Eye (tissue), 1 donor: ENCODE measurements at places on chromosomes 11 and 22.

DNA sequence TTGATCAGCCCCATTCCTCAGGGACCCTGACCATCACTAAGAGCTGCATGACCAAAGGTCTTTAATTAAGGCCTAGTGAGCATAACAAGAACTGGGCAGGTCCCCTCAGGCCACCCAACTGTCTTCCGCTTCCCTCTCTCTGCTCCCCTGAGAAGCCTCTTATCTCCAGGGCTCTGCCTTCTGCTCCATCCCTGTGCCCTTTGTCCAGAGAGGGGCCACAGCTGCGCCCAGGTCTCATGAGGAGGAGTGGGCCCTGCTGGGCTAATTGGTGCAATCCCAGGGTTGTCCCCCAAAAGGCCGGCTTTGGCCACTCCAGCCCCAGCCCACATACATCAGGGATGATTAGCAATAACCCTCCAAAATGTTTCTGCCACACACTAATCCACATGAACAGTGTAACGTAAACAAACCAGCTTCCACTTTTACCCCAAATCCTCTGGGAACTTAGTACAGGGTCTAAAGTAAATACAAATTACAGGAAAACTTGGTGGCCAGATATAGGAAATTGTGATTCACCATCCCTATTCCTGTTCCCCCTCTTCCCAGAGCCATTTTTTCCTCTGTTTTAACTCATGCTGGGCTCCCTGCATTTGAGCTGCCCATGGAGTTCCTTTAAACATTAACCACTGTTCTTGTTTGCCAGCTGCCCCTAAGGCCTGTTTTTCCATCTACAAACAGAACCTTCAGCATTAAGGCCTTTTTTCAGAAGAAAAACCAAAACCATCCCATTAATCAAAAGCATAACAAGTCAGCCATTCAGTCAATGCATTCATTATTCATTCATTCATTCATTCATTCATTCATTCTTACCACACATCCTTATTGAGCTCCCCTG, 34.6 kb upstream of the CAVIN3 start:
- no peak for DNase-seq

DNA sequence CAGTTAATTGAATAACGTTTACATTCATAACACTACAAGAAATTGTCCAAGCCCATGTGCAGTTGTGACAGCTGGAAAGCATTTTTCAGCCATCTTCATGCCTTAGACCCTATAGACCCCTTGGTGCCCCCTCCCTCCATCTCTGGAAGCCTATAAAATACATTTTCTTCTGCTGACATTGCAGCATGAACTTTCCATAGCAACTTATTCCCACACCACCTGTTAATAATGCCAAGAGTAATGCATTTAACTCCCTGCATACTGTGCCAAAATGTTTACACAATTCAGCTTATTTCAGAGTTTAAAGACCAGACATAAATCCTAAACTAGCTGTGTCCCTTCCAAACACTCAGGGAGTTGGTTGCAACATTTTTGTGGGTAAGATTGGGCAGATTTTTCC, 143.0 kb upstream of the ARHGAP20 start:
- DNase-seq = peak; percentile 25

DNA sequence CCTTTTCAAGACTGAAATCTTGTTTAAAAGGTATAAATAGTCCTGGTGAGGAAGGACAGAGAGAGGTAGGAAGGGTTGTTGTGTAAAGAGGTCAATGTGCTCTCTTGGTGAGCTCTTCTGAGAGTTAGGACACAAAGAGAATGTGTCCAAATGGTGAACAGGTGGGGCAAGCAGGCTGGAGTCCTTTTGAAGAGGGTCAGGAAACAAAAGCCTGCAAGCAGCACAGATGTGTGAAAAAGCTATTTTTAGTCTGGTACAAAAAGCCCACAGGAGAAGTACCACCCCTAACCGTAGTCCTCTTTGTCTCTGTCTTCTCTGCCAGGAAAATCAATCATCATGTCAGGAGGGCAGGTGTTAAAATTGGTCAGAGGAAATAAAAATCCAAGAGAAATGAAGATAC, 54.4 kb upstream of the SYN3 start:
- peak; percentile 33 for DNase-seq

DNA sequence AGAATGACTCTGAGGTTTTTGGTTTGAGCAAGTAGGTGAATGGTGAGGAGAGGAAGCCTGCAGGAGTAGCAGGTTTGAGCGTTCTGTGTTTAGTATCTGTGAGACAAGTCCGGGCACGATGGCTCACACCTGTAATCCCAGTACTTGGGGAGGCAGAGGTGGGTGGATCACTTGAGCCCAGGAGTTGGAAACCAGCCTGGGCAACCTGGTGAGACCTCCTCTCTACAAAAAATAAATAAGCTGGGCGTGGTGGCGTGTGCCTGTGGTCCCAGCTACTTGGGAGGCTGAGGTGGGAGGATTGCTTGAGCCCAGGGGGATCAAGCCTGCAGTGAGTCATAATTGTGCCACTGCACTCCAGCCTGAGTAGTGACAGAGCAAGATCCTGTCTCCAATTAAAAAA, 9.7 kb upstream of the CENATAC start:
- no peak for DNase-seq

- DNase-seq = peak; percentile 95
These were observed at the start of gene EIF4ENIF1 for GRCh38 chr22:31489632-31490495. Gene EIF4ENIF1, minus strand, starts transcription at chr22:31489842. Its CDS starts 1,124 bp downstream, at chr22:31488718.

DNA sequence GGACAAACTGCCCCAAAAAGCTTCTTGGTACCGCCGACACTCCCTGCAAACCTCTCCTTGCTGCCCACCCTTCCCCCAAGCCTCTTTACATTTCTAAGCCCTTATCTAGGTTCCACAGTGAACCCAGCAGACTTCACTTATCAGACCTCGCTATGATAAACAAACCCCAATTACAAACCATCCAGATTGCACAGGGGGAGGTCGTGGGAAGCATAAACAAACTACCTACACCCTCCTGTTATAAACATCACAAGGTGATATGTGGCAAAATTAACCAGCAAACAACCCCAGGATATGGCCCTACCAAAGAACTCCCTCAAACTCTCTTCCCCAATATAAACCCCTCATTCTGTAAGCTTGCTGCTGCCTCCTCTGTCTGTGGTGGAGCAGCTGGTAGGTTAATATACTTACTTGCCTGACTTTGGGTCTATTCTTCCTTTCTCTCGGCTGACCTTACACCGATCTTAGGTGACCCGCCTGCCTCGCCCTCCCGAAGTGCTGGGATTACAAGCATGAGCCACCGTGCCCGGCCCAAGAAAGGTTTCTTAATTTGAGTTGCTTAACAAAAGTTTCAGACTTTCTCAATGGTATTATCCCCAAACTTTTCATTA, 66.0 kb upstream of the TENM4 start:
- no peak for DNase-seq

DNA sequence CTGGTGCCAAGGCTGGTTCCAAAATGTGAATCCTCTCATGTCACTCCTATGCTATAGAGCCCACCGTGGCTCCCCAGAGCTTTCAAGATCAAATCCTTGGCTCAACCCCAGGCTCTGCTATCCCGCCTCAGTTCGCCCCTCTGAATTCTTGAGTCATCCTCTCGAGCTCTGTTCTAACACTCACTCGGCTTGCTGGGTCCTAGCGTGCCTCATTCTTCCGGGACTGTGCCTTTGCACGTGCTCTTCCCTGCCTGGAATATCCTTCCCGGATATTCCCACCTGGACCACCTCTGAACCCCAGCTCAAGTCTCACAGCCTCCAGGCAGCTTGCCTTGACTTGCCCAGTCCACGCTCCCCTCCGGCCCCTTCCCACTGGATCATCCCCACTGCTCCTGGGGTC, 13.0 kb downstream of the KCTD17 start:
- DNase-seq = no peak

- no peak for DNase-seq
These were observed 89.8 kb downstream of the APIP start for GRCh38 chr11:34826384-34826726.

DNA sequence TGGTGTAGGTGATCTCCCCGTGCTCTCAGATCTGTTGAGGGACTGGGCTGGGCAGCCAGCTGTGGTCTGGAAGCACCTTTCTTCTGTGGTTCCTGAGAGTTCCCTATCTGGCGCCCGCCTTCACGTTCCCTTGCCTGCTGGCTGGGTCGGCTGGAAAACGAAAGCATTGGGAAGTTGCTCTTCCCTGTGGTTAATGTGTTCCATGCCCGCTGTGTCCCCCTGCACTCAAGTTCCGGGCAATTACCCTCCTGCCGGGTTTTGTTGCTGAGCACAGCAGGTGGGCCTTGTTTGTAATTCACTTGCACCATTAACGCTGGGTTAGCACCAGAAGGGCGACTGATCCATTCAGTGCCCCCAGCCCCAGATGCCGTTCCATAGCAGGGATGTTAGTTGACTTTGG, 134.1 kb downstream of the GRIK4 start:
- peak; percentile 87 for DNase-seq

DNA sequence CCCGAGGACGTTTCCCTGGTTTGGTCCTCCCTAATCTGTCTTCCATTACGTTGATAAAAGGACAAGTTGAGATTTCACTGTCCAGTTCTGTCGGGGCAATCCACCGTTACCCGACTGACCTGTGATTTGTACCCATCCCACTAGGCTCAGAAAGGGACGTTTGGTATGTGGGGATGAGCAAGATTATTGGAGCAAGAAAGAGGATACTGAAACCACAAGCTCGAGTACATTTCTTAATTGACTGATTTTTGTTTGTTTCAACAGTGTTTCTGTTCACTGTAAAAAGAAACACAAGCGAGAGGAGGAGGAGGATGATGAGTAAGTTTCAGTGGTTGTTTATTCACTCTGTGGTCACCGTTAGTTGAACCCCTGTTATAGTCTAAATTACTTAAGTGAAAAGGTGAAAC, 969 bp downstream of the CCDC117 start:
- DNase-seq = no peak

GRCh38 chr22:24137595-24137994, 43.7 kb upstream of the SUSD2 start:
- no peak for DNase-seq

- no peak for DNase-seq
These were observed 101.8 kb downstream of the USP35 start for GRCh38 chr11:78290293-78291176.

DNA sequence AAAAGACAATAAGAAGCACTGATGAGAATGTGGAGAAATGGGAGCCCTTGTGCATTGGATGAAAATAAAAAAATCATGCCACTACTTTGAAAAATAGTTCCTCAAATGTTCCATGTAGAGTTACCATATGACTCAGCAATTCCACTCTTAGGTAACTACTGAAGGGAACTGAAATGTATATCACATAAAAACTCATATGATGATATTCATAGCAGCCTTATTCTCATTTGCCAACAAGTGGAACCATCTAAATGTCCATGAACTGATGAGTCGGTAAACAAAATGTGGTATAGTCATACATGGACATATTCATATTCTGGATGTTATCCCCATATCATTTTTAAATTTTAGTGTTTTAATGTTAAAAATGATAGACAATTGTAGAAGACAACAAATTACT, 3.5 kb downstream of the KRTAP5-9 start:
- no peak for DNase-seq

DNA sequence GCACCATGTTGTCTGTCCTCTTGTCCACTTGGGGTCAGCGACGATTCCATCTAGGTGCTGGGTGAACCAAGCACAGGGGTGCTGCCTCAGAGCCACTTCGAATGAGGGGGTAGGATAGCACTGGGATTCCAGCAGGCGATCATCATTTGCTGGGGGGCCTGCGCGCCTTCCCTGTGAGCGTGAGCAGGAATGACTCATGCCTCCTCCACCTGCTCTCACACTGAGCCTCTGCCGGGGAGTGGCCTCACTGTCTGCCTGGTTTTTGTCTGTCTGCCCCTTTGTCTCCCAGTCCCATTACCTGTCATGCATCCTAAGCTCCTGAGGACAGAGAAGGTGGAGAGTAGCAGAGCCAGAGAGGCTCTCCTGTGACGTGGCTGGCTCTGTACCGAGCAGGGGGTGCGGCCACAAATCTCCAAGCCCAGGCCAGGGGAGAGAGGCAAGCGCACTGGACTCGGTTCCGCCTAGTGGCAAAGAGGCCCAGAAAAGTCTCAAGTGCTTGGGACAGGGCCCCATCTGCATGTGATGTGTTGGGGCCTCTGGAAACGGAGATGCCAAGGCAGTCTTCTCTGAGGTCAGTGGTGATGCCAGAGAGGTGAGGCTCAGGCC, 30.8 kb downstream of the RSPH14 start:
- DNase-seq = no peak

GRCh38 chr11:86524620-86525352, 147.6 kb downstream of the ME3 start:
- DNase-seq = peak; percentile 81
